Glomerular endothelial cell (primary cell): ENCODE measurements at places on chromosomes 13 and 19.

- DNase-seq: no peak
These were observed 133.4 kb downstream of the ENOX1 start for GRCh38 chr13:43653395-43653794.

DNA sequence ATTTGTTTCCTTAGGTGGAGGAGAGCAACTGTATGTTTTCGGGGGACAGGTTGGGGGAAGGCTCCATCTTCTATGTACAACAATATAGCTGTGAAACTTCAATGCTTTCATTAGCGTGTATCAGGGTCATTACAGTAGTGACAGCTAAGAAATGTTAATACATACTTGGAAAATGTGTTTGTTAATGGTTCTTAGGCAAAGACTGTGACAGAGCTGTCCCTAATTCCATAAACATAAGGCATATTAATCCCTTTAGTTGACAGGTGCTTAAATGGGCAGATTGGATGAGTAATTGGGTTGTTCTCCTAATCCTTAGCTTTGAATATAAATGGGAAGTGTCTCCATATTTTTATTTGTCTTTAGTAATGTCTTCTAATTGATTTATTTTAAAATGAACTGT lies 313.7 kb downstream of the HS6ST3 start:
- no peak for DNase-seq

- DNase-seq: no peak
These were observed 1.1 kb upstream of the CHST8 start for GRCh38 chr19:33620611-33621010.

DNA sequence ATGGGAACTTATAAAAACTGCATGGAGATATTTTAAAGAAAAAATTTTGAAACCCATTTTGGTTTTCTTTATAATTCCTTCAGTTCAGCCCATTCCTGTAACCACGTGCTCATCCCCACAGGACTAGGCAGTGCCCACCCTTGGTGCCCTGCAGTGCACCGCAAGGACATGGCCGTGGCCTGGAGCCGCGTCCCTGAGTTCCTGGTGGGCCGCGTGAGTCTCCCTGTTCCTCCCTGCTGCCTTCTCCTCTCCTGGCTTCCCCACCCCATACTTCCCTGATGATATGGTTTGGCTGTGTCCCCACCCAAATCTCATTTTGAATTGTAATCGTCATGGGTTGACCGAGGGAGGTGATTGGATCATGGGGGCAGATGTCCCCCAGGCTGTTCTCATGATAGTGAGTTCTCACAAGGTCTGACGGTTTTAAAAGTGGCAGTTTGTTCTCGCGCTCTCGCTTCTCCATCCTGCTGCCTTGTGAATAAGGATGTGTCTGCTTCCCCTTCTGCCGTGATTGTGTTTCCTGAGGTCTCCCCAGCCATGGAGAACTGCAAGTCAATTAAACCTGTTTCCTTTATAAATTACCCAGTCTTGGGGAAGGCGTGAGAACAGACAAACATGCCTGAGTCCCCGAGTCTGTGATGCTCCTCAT lies 31.6 kb upstream of the TFDP1 start:
- DNase-seq: peak; percentile 82

DNA sequence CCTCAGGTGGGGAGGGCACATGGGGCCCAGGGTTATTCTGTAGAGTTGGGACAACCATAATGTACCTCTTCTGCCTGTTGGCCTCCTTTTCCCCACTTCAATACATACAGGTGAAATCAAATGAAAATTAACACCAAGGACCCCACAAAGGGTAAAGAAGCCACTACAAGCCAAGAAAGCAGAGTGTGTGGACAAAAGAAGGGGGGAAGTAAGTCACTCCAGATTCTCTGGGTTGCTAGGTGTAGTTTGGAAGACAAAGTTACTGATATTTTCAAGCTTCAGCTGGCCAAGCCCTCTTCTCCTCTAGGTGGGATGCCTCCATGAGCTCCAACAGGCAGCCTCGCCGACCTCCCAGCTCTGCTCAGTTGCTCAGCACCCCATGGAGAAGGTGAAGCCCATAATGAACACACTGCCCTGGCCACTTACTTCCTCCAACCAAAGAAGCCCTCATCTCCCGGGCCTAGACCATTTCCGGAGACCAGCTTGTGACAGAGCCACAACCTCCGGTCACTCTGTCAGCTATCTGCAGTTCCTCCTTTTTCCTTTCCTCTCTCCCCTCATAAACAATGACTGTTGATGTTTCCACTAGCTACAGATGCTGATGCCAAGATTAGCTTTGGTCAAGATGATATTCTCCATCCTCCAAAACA lies 66.8 kb upstream of the MED4 start:
- DNase-seq: no peak

DNA sequence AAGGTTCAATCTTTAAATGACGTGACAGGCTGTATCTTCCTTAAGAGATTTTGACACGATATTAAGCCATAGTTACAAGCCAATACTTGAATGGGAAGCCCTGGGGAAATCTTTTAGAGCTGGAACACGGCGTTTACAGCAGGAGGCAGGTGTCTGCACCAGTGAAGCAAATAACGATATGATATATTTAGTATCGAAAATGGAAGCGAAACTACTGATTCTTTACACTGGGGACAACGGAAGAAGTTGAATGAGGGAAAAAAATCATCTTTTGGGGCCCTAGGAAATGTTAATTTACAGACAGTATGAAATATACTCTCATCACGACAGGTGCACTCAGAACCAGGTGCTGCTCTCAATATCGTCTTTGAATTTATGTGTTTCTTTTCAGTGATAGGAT lies 793.9 kb upstream of the PCDH20 start:
- no peak for DNase-seq

DNA sequence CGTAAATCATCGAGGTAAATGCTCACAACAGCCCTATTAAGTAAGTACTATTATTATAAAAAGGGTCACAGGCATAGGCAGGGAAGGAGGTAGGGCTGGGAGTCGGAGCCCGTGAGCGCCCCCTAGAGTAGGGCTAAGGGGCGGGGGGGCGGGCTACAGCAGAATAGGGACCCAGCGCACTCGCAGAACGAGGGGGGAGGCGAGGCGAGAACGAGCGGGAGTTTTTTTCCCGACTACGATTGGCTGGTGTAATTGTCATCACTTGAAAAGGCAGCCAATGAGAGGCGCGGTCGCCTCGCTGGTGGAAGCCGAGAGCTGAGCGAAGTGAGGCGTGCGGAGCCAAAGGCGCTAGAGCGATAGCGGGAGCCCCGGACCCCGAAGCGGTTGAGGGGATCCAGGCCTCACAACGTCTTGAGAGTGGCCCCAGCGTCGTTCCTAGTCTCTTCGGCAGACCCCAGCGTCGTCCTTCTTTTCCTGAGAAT lies 24.2 kb downstream of the KEAP1 start:
- no peak for DNase-seq

GRCh38 chr19:7916103-7916954 lies 1.7 kb downstream of the TGFBR3L start:
- DNase-seq: no peak

GRCh38 chr13:104823071-104823470 lies 1712.4 kb downstream of the EFNB2 start:
- DNase-seq: no peak

GRCh38 chr13:74258961-74259360 lies 124.8 kb upstream of the KLF12 start:
- no peak for DNase-seq

GRCh38 chr13:40207001-40207478 lies 459.4 kb downstream of the FOXO1 start:
- DNase-seq: no peak

- DNase-seq: no peak
These were observed 21.1 kb downstream of the TLE2 start for GRCh38 chr19:3007975-3008374.

- DNase-seq: no peak
These were observed 7.5 kb downstream of the TEX101 start for GRCh38 chr19:43422000-43422688.

DNA sequence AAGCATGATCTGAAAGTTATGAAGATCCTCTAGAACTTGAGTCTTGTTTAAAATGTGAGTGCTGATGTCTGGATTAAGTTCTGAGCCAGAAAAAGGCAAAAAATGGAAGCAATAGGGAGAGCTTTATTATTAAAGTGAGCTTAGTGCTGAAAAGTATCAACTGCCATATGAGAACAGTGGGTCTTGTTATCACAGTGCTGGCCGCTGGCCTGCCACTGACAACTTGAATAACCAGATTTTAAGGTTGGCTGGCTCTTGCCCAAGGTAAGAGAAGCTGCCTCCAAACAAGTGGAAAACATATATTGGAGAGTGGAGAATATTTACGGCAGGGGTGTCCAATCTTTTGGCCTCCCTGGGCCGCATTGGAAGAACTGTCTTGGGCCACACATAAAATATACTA lies 33.9 kb downstream of the NUFIP1 start:
- DNase-seq: no peak

DNA sequence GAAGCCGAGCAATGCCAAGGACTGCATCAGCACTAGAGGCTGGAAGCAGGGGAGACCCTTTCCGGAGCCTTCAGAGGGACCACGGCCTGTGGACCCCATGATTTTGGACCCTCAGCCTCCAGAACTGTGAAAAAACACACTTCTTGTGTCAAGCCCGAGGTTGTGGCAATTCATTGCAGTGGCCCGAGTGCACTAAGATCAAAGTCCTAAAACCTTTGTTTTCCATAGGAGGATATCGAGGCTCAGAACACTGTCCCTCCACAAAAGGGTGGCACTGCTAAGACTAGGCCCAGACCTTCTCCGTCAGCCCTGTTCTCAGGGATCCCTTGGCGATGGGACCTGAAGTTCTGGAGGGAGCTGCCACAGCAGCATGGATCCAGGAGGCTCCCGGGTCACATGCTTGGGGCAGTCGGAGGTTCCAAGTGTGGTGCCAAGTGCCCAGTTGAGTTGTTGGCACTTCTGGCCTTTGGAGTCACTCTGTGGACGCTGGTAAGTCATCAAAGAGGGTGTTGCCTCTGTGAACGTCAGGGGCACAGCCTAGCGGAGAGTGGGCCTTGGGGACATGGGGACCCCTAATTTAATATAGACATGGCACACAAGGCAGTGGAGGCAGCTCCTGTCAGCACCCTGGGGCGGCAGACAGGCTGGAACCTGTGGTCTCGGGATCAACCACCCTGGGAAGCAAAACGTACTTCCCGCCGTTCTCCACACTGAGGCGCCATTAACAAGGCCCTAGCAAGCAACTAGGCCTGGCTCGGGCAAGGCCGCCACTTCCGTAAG lies 199.2 kb downstream of the COL4A1 start:
- DNase-seq: no peak

GRCh38 chr19:14530005-14530348 lies 583 bp downstream of the TECR start:
- DNase-seq: no peak

GRCh38 chr19:53102756-53103233 lies 427 bp downstream of the ZNF160 start:
- DNase-seq: no peak

GRCh38 chr19:22427960-22428913 lies 6.1 kb upstream of the ZNF98 start:
- DNase-seq: no peak

- no peak for DNase-seq
These were observed 2.2 kb downstream of the SBNO2 start for GRCh38 chr19:1171755-1172352.

DNA sequence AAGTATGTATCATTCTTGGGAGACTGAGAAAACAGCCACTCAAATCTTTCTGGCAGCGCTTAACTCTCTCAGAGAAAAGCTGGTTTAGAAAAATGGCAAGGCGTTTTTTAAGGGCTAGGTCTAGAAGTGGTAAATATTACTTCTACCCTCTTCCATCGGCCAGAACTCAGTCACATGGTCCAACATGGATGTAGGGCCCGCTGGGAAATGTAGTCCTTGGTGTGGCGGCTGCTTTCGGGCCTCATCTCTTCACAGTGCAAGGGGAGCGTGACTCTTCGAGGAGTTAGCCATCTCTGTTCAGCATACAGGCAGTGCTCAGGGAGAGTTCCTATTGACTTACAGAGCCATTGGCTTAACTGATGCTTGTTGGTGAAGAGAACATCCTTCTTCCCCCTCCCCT lies 6.3 kb downstream of the VSTM2B start:
- no peak for DNase-seq

GRCh38 chr19:18541258-18541991 lies 1.9 kb downstream of the FKBP8 start:
- no peak for DNase-seq

DNA sequence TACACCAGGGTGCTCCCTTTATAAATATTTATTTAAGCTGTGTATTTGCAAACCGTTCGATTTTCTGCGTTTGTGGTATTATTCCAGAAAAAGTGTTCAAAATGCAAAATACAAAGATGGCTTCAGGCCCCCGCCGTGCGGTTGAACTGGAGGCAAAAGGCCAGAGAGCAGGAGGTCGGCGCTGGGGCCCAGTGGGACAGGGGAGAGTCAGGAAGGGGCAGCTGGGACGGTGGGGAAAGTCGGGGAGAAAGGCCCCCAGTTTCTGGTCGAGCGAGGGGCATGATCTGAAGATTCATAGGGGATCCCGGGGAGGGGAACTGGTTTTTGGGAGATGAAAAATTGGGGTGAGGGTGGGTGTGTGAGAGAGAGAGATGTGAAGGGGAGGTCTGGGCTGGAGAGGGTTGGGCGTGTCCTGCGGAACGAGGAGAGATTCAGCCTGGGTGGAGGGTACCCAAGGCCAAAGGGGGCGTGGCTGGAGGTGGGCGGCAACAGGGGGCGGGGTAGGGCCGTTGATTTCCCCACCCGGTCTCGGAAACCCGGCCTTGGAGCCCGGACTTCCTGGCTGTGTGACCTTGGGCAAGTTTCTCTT lies 678 bp downstream of the ISOC2 start:
- DNase-seq: no peak

DNA sequence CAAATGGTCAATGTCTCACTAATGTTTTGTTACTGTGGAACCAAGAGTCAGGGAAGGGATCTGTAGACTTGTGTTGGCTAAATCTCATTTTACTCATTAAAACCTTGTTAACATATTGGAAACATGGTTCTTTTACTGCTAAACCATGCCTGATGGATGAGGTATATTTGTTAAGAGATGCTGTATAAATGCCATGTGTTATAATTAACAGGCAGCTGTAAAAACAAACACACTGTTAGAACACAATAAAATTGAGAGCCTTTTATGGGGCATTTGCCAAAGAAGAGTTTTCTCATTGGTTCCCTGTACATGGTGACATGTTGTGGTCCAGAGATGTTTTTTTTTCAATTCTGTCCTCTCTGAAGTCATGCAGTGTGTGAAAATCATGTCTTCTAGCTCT lies 121.9 kb downstream of the ESD start:
- no peak for DNase-seq

- no peak for DNase-seq
These were observed 371.9 kb downstream of the KCNRG start for GRCh38 chr13:50387051-50387581.

DNA sequence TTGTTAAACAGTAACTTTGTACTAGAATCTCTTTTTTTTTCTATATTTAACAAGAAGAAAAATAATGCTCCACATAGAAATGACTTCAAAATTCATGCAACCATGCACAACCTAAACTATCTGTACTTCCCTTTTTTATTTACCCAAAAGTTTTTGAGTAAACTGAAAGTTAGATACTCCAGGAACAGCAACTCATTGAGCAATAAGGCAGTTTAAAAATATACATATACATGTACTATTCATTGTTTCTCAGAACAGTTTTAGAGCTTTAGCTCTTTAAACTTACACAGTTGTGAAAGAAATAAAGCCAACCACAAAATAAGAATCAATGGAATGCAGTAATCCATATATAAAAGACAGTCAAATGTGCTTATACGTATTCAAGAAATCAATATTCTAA lies 39.2 kb downstream of the MTMR6 start:
- no peak for DNase-seq

- no peak for DNase-seq
These were observed 454.3 kb downstream of the PCDH17 start for GRCh38 chr13:58085819-58086218.
